ENCODE measurements at places on chromosomes 3 and 15.
A peak's percentile ranks its signal among the peaks of the same experiment; 100 is the strongest.

DNA sequence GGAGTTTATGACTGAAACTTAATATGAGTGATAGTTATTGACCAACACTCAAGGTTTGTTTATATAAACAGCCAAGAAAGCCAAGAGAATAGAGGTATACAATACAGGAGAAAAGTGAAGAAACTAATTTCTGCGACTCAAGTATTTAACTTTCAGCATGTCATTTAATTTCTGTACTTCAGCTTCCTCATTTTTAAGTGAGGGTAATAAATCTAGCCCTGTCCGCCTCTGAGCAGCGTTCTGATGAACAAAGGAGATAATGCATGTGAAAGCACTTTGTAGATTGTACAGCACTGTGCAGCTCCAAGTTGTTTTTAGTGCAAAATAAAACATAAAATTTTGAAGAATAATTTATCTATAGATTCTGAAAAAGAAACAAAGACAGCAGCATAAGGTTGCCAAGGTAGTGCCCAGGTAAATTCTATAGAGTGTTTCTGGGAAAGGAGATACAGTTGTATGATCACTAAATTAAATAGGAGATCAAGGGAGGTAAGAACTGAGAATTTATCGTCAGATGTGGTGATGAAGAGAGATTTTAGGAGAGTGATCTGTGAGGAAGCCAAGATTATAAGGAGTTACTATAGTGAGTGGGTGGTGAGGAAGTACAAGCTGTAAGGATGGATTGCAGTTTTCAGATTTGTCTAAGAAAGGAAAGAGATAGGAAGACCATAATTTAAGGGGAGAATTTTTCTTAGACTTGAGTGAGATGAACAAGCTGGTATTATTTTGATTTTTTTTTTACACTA is 71.3 kb downstream of the RASA2 start:
- no peak for DNase-seq

DNA sequence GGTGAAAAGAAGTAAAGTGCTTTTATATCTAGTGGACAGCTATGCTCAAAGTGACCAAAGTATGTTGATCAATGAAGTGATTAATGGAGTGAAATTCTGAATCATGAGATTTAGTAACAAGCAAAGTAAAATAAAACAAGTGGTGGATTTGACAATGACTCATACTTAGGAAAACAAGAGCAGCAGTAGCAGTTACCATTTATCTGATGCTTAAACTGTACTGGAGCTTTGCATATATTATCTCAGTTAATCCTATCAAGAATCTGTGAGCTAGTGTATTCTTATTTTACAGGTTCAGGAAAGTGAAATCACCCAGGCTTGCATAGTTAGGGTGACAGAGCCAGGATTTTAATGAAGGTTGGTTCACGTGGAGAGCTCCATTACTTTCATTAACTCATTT is 50.6 kb upstream of the SPATA16 start:
- no peak for DNase-seq

- no peak for DNase-seq
Observed at GRCh38 chr15:90859234-90860131, 8.9 kb upstream of the FURIN start.

DNA sequence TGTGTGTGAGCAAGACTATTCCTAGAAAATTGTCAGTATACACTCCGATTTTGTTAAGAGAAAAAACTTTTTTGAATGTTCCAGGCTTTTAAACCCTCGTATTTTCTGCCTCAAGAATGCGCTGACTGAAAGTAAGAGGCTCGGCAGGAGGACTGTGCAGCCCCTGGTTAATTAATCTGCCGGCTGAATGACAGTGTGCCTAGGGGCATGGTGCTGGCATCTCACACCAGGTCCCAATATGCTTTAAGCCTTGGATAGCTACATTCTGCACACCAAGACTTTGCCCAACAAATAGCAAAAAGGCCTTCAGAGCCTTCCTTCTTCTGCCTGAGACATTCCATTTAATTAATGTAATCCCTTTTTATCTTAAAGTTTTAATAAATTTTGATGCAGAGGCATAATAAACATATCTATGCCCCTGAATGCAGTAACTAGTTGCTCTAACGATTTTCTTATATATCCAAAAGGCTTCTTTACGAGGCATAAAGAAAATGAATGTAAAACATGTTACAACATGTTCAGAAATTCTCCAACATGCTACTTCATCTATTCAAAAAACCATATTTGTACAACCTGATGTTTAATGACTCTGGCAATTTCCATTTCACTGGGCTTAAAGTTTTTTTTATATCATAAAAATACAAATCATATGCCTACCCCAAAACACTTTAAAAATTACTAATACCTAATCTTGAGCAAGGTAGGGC is 37.9 kb downstream of the DPH6 start:
- DNase-seq, result no peak

- no peak for DNase-seq
Observed at GRCh38 chr15:33859992-33860545, 108.2 kb upstream of the CHRM5 start.

DNA sequence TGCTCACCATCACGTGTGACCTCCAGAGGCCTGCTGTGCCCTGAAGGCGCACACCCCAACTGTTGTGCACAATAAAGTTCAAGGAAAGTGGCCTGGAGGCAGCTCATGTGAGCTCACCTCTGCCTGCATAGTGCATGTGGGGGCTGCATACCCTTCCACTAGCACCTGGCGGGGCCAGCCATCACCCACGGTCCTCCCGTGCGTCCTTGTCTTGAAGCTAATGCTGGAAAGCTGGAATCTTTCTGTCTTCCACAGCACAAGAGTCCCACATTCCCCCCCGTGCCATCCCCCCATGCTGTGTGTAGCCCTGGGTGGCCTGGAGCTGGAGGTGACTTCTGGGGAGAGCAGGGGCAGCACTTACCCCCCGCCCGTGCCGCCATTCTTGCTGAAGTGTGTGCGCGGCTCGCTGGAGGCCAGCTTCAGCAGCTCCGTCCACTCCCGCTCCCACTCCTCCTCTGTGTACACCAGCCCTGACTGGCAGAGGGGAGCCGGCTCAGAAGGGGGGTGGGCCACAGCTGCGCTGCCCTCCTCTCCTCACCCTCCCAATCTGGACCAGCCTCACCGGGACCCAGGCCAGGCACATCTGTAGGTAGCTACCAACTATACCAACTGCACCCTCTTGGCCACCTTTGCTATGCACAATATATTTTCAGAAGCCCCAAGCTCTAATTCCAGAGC is 199.5 kb downstream of the KLF13 start:
- DNase-seq, result no peak

DNA sequence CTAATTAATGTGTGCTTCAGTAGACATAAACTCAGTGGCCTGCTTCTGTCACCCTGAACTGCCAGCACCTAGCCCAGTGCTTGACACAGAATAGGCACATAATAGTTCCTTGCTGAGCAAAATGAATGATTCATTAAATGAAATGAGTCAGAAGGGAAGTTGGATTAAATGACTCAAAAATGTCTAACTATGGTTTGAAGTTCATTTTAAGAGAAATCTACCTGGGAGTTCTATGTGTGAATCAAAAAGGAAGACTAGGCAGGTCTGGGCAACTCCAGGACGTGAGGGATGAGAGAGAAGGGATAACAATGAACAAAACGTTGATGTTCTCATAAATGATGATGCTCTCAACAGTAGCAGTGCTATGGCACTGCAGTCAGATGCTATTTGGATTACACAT is 175.0 kb downstream of the CFAP20DC start:
- no peak for DNase-seq

DNA sequence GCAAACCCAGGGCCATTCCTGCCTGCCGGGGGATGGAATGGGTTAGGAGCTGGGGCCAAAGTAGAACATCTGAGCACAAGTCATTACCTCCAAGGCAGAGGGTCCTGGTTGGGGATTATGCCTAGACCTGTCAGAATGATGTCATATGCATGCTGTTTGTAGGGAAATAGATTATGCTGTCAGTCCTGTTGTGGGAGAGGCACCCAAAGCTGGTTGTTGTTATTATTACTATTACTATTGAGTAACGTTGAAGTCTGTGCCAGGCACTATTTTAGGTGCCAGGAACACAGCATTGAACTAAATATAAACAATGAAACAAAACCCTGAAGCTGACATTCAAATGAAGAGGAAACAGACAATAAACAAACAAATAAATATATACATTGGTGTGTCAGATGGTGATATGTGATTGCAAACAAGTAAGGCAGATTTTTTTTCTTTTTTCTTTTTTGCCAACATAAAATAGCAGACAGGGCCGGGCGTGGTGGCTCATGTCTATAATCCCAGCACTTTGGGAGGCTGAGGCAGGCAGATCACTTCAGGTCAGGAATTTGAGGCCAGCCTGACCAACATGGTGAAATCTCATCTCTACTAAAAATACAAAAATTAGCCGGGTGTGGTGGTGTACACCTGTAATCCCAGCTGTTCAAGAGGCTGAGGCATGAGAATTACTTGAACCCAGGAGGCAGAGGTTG is 2.0 kb downstream of the P4HTM start:
- no peak for DNase-seq

DNA sequence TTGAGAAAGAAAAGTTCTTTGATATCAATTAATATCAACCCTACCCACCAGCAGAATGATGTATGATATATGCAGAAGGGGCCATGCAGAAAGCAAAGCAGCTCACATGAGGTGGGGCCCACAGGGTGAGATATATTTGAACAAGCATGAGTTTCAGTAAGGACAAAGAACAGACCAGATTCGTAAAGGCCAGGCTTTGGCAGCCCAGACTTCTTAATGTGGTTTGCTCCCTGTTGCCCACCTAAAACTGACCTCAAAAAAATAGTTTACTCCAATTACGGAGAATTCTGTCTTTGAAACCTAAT is 255.7 kb upstream of the WNT5A start:
- no peak for DNase-seq

DNA sequence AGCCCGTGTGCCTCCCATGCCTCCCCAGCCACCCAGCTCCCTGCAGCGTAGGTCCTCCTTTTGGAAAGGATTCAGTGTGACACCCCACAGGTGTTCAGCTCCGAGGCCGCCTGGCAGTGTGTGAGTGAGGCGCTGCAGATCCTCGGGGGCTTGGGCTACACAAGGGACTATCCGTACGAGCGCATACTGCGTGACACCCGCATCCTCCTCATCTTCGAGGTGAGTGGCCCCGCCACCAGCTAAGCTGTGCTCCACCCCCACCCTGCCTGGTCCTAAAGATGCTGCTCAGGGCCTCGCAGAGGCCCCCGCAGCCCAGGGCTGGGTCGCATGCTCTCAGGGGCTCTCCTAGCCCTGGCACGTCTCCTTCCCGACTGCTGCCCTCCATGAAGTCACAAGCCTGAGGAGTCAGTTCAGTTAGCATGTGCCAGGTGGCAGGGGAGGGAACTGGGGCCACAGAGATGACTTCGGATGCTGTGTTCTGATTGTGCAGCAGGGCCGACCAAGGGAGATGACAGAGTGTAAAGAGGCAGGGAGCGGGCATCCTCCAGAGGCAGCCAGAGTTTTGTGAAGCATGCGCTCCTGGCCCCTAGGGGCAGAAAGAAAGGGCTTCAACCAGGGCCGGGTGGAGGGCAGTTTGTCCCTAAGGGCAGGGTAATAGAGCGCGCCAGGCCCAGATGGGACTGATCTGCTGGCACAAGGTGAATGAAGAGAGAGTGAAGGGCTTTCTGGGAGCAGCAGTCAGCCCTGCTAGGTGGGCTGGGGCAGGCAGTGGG is 26.8 kb downstream of the ACAD9 start:
- no peak for DNase-seq

GRCh38 chr3:169241991-169242707 is 421.4 kb downstream of the MECOM start:
- no peak for DNase-seq

- DNase-seq, result peak; percentile 93
Observed at GRCh38 chr15:60695713-60696522, 217.0 kb upstream of the ICE2 start.

DNA sequence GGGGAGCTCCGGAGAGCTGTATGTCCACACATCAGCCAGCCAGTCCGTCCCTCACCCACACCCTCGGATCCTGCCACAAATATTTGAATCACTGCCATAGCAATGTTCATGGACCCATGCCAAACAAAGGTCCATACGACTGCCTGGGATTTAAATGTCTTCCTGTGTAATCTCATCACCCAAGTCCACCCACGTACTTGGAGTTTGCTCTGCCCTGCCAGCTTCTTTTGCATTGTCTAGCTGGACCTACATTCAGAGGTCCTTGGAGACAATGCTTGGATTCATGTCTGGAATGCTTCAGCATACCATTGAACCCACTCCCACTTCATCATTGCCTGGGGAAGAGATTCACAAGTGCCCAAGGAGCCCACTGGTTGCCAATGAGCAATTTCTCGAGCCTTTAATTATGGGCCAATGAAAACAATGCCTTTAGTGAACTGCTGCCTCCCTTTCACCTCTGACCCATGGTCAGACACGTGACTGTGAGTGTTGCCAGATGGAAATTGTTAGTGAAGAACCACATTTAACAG is 90.4 kb upstream of the PHLDB2 start:
- no peak for DNase-seq

DNA sequence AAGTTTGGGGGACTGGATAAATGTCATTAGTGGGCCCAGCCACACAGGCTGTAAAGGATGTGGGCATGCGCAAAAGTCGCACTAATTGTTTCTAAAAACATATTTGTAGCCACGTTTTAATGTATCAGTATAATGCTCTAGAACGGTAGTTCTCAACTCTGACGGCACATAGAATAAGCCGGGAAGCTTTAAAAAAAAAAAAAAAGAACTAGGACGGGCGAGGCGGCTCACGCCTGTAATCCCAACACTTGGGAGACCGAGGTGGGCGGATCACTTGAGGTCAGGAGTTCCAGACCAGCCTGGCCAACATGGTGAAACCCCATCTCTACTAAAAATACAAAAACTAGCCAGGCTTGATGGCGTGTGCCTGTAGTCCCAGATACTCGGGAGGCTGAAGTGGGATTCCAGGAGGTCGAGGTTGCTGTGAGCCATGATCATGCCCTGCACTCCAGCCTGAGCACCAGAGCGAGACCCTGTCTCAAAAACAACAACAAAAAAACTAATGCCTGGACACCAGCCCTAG is 618 bp upstream of the MON1A start:
- no peak for DNase-seq

DNA sequence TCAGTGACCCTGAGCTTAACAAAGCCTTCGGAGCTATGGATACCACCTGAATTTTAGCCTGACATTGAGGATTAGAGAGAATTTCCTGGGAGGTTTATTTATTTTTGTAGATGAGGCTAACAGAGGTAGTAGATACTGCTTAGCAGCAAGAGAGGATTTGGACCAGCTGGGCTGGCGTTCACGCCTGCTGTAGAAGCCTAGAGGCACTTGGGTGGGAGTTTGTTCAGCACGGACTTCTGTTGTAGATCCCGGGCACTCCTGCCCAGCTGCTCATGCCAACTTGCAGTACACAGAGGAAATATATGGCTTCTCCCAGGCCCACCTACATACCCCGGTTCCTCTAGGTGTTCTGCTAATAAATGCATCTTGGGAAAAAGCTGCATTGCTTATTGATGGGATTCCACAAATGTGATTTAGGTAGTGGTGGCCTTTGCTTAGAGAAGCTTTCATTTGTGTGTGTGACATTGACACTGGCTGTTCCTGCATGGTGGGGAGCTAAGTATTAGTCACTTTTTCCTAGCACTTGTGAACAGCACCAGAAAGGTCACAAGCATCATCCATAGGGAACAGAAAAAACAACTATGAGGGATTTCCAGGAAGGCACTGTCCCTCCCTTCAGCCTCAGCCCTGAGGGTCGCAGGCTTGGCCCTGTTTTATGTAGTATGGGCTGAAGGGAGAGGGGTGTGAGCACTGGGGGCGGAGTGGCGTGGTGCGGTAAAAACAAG is 324.8 kb upstream of the LRRFIP2 start:
- no peak for DNase-seq

GRCh38 chr3:119293105-119293870 is 895 bp upstream of the ARHGAP31 start:
- no peak for DNase-seq
